CD4-positive, alpha-beta T cell (primary cell): ENCODE measurements at places on chromosomes 5 and 9. TPM values are rescaled to one million over a fixed set of nuclear protein-coding genes. Genes with fewer than 3 reads are reported as not detected.
A peak's percentile ranks its signal among the peaks of the same experiment; 100 is the strongest.

GRCh38 chr5:96691503-96692303 is 29.5 kb downstream of the CAST start:
- DNase-seq, result no peak

DNA sequence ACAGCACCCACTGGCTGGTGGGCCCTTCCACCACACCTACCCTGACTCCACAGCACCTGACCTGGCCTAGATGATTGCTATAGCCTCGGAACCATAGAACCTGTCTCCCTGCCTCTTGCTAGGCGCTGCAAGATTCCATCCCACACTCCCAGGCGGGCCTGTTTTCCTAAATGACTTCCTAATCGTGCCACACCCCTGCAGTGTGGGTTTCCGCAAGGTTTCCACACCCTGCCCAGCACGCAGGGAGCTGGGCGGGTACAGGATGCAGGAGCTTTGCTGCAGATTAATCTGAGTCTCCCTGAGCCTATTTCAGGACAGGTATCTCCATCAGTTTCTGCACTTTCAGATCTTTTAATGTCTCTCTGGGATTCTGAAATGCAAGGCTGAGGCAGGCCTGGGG is 62.9 kb downstream of the SHB start:
- no peak for DNase-seq

Gene GDF9
- 1.6 TPM for total RNA-seq

Gene OGN
- total RNA-seq, result 0.11 TPM

- DNase-seq, result no peak
Observed at GRCh38 chr9:93264338-93265125, 80.6 kb downstream of the WNK2 start.

DNA sequence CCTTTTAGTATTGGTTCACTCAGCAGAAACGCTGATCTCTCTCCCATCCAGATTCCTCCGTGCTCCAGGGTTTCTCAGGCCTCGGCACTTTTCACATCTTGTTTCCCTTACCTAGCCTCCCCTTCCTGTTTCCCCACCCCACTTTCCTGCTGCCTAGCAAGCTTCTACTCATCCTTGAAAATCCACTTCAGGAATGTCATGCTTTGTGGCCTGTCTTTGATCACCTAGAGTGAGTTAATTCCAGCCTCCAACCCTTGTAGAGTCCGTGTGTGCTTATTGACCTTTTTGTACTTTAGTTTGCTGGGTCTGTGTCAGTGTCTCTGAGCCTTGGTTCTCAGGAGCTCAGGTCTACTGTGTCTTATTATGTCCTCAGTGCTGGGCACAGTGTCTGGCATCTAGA is 116.6 kb downstream of the AOPEP start:
- DNase-seq, result no peak

- DNase-seq, result no peak
Observed at GRCh38 chr9:126485662-126486061, 128.1 kb upstream of the LMX1B start.

DNA sequence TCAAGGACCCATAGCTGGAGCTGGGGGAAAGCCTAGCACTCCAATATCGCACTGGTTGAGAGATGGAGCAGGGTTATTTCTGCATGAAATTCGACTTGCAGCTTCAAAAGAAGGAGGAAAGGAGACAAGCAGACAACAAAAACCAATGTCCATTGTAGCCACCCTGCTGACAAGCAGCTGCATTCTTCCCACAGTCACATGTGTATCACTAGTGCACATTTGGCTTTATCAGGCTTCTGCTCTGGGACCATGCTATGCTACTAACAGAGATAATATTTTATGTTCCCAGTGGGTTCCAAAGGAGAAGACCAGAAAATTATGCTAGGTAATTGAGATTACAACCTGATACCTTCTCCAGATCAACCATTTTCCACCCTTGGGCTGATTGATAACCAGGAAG is 59.7 kb downstream of the MFAP3 start:
- DNase-seq, result no peak

DNA sequence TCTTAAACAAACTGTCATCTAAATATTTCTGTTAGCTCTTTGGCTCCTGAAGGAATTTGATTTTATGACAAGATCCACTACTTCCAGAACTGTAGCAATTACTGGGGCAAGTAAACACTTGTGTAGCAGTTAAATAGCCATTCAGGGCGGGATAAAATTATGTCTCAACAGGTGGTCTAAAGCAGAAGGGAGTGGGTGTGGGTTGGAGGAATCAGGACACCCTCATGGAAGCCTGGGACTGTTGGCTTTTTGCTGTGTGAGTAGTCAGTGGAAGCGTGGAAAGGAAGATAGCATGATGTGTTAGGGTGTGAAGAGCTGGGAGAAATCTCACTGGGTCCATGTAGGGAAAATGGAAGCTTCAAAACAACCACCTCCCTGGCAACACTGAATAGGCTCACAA is 127.1 kb downstream of the FBXL7 start:
- DNase-seq, result no peak

DNA sequence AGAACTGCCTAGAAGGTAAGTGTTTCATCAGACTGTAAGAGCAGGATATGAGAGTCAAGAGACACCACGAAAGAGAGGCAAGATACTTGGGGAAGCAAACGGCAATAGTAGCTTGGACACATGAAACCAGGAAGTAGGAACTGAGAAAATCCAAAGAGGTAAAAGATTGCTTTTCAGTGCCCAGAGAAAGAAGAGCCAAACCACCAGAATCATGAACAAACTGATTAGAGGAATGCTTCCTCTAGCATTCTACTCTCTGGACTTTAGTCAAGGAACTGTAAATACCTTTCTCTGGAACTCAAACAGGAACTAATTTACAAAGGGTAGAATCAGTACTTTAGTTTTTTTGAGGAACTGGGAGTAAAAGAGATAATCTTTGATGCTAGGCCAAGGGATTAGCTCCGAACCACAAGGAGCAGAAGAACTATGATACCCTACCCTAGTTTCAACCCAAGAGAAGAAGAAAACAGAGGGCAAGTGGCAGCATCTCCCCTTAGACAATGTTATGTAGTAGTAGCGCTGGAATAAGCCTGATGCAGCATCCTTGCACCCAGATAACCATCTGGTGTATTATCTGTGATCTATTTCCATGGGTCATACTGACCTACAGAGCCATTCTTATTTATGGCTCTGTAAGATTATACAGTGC is 41.3 kb downstream of the EFCAB9 start:
- no peak for DNase-seq

DNA sequence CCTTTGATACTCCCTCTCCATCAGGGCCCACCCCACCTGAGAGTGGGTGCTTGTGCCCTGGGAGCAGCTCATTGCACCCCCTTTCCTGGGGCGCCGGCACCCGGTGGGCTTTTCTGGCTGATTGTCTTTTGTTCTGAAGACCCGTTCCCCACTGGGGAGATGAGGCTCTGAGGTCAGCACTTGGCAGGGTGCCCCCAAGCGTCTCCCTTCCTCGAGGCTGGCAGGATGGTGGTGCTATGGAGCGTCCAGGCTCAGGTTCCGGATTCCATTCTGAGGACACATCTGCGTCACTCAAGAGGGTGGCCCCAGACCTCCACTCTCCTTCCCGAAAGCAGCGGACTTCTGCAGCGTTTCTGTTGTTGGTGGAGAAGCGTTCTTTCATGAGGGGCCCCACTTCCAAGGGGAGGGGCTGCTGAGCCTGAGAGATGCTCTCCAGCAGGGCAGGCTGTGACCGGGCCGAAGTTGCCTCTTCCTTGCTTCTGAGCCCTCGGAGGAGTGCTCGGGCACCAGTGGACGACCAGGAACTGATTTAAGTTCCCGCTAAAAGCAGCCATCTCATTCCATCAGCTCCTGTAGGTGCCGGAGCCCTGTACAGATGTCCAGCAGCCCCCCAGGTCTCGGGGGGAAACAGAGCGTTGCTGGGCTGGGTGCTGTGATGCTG is 42.2 kb downstream of the COL5A1 start:
- DNase-seq, result no peak

DNA sequence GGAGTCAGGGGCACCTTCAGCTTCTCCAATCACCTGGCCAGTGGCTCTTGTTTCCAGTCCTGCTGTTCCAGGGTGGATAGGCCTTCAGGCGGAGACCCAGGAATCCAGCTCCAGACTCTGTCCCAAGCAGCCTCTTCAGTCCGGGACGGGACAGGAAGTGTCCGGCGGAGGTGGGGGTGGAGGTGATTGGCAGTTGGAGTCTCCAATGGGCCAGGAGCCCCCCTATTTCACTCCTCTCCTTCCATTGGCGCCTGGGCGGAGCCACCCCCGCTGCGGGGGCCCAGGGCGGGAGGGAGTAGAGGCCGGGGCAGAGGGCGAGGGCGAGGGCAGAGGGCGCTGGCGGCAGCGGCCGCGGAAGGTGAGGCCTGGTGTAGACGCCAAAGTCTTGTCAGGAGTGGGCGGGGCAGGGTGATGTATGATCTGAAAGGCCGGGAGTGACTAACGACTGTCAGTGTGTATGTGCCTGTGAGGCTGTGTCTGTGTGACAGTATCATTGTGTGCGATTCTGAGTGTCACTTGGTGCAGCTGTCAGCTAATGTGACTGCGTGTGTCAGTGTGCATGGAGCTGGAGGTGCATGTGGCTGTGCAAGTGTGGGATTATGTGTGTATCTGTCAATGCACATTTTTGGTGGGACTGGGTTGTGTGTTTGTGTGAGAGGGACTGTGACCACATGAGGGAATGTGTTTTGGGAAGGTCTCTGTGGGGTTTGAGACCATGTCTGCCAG is at the start of gene IL11RA:
Gene IL11RA (plus strand): TSS at position 310 of the 726 bp plus-strand sequence. CDS start 3,033 bp downstream, outside the sequence.
- DNase-seq, result peak; percentile 50

DNA sequence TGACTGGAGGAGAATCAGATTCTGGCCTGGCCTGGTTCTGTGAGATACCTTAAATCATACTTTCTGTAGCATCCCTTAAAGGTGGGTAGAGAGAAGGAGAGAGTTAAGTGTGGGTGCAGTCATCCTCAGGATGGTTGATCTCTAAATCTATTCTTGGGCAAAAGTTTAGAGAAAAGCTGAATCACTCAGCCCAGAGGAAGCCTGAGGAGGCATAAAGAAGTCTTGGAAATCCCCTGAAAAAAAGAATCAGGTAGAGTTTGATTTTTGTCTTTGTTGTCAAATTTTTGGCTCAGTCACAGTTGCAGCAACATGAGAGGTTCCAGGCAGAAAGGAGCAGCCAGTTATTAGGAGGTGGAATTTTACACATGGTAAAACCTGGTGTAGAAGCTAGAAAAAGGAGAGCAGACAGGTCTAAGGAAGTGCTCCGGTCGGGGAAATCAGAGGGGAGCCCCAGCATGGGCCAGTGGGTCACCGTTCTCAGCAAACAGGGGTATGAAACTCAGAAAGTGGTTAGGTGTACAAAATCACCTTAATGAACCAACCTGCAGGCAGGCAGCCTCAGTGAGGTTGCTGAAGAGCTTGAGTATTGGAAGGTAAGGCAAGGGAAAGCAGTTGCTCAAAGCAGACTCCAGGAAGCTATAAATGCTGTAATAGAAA is 116.2 kb upstream of the CNTLN start:
- no peak for DNase-seq
